Motor neuron (in vitro differentiated cells): ENCODE measurements at places on chromosomes 6 and 20. TPM values are rescaled to one million over a fixed set of nuclear protein-coding genes. Genes with fewer than 3 reads are reported as not detected.
A peak's percentile ranks its signal among the peaks of the same experiment; 100 is the strongest.

- no peak for ATAC-seq
These were observed 114.1 kb downstream of the CD83 start for GRCh38 chr6:14231501-14232280.

The IFNGR1 gene
- 64.3 and 72.7 TPM in 2 replicates for total RNA-seq

The RFX6 gene
- not detected in 2 replicates for total RNA-seq

GRCh38 chr6:118859517-118860064 is 34.4 kb upstream of the ASF1A start:
- ATAC-seq: no peak

The SNX5 gene
- 92.6 and 92.9 TPM in 2 replicates for total RNA-seq

The BPIFB1 gene
- 0.69 TPM in 1 of 2 replicates, not detected in the other for total RNA-seq

The STMND1 gene
- total RNA-seq: 0.31 TPM in 1 of 2 replicates, not detected in the other

- no peak for ATAC-seq
These were observed 70.2 kb downstream of the HS3ST5 start for GRCh38 chr6:114272582-114272981.

DNA sequence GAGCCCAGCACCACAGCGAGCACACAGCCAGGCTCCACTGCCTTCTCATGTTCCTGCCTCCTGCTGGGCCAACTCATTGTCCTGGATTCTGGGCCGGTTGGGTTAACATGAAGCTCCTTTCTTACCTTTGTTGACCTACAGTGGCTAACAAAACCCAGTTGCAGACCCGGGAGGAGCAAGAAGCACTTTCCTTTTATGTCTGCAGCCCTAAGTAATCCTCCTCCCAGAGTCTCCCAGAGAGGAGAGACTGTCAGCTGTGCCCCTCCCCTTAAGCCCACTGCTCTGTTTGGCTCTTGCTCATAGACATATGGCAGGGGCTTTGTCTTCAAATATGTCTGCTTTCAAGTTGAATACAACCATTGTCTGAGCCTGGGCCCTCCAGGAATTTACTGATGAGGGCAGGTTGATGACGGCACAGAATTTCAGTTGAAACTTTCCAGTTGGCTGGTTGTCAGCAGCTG is 55.2 kb downstream of the PSMB1 start:
- ATAC-seq: no peak

GRCh38 chr6:4698901-4699659 is 77.1 kb upstream of the CDYL start:
- no peak for ATAC-seq

The SLPI gene
- not detected in 2 replicates for total RNA-seq

The ZNF391 gene
- total RNA-seq: 5.3 and 6.4 TPM in 2 replicates

GRCh38 chr6:6688283-6688682 is 99.8 kb downstream of the LY86 start:
- ATAC-seq: no peak

- ATAC-seq: no peak
These were observed 16.4 kb downstream of the MANBAL start for GRCh38 chr20:37305839-37306238.

DNA sequence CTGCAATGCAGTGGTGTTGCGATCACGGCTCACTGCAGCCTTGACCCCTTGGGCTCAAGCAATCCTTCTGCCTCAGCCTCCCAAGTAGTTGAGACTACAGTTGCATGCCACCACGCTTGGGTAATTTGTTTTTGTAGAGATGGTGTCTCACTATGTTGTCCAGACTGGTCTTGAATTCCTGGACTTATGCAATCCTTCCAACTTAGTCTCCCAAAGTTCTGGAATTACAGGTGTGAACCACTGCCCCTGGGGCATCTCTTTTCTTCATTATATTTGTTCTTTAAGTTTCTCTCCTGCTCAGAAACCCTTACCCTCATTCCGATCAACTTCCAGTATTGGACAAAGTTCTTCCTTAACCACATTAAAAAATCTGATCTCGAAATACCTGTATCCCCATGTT is 44.7 kb upstream of the DEK start:
- ATAC-seq: no peak

- no peak for ATAC-seq
These were observed 16.1 kb upstream of the RBM38 start for GRCh38 chr20:57374931-57375651.

DNA sequence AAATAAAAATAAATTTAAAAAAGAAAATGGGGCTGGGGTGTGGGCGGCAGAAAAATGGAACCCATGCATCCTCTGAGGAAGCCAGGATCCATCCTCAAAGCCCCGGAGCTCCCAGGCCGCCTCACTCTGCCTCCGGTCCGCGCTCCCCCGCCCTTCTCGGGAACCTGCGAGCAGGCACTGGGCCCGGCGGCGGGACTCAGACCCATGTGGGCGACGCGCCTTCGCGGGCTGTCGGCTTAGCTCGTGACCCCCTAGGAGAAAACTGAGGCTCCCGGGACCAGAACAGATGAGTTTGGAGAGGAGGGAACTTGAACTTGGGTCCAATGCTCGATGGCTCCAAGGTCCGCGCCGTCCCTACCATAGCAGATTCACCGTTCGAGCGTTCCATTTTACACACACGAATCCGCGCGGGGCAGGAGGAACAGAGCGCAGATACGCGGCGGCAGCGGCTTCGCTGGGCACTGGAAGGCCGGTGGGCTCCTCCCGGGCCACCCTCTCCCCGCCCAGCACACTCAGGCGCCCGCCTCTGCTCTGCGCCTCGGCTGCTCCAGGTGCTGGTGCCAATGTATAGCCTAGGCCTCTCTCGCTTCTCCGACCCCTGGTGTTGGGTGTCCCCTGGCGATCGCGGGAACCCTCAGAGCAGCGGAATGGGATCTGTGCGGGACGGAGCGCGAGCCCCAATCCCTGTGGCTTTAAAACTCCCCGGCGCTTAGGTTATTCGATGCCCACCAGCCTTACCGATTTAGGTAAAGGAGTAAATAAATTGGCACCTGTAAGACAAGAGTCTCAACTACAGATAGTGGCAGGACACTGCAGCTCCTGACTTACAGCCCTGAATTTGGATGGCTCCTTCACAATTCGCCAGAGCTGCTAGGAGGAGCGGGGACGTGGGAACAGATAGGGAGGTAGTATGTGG is 39.2 kb downstream of the DPPA5 start:
- ATAC-seq: peak; percentile 31

DNA sequence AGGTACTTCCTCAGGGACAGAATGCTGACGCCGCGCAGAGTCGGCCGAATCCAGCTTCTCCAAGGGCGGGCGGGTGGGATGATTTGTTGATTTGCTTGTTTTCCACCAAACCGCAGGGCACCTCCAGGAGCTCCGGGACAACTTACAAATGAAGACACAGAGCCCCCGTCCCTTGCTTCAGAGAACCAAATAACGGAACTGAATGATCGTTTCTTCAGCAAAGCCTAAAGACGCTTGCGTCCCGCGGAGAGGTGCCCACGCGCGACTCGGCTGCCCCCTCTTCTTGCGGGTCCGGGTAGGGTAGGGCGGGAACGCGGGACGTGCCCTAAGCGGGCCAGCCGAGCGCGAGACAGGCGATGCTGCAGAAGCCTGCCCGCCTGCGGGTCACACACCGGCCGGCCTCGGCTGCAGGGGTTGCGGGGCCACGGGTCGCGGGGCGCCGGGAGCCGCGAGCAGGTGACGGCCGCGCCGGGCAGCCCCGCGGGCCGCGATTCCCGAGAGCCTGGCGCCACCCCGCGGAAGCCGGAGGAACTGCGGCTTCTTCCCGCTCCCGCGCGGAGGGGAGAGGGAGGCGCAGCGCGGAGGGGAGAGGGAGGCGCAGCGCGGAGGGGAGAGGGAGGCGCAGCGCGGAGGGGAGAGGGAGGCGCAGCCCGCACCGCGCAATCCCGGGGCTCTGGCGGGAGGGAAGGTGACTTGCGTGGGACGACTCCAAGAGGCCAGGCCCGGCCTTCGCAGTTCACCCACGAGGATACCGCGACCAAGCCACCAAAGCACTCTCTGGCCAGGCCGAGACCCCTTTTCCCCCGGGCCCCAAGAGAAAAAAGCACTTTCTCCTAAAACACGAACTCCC is 7.7 kb upstream of the FOXF2 start:
- ATAC-seq: peak; percentile 94

- no peak for ATAC-seq
These were observed 29.3 kb downstream of the GRIK2 start for GRCh38 chr6:101422811-101423210.

DNA sequence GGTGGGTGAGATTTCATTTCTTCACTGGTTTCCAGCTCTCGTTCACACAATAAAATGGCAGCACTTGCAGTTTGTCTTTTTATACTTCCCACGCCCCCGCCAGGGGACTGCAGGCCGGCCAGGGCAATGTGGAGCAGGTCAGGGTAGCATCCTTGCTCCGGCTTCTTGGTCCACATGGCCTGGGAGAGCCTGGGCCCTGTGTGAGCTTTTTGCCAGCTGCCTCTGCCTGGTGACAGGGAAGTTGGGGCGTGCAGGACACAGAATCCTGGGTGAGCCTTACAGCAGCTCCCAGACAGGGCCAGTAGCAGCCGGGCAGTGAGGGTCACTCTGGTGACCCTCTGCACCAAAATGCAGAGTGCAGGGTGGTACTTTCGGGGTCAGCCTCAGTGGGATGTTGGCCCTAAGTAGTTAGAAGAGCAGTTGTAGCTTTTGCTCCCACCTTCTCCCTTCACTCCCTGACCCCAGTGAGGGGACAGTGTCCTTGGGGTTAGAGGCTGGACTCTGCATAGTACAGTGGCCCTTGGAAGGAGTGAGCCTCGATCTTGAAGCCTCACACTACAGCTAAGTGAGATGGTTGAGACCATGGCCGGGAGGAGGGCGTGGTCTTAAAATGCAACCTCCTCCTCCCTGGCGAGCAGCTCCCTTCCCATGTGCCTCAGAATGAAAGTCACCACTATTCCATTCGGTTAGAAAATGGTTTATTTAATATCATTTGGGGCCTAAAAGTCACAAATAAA is 23.8 kb downstream of the PYGB start:
- no peak for ATAC-seq

The HLA-DQA2 gene
- not detected in 2 replicates for total RNA-seq

- ATAC-seq: peak; percentile 96
These were observed 288.8 kb downstream of the BTBD9 start for GRCh38 chr6:38350942-38351341.

DNA sequence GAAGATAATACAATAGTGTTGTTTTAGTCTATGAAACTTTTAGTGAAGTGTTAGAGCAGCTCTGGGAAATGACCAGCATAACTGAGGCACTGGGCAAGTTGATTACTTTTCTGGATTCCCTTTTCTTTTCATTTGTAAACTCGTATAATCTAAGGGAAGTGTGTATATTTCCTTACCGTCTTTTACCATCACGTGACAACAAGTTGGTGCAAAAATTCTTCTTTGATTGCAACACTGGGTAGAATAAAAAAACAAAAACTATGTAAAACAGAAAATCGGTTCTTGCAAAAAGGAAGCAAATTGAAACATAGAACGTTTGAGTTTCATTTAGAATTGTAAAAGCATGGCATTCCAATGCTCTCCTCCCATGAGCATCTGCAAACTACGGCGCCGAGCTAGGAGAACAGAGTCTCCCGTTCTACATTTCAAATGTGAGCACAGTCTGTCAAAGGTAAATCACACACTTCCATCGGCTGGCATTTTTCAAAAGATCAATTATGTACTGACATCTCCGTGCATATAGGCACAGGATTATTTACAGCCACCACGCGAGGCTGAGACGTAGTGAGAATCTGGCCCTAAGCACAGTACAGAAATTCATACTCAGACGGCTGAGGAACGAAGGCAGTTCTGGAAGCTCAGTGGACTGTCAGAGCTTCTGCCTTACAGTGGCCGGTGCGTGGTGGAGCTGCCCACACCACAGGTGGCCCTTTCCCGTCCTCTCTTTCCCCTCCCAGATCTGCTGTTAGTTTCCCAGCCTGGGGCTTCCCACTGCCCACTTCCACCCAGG is 314.0 kb downstream of the BMP7 start:
- ATAC-seq: peak; percentile 77

GRCh38 chr20:8394308-8394945 is 262.4 kb downstream of the PLCB1 start:
- ATAC-seq: no peak

DNA sequence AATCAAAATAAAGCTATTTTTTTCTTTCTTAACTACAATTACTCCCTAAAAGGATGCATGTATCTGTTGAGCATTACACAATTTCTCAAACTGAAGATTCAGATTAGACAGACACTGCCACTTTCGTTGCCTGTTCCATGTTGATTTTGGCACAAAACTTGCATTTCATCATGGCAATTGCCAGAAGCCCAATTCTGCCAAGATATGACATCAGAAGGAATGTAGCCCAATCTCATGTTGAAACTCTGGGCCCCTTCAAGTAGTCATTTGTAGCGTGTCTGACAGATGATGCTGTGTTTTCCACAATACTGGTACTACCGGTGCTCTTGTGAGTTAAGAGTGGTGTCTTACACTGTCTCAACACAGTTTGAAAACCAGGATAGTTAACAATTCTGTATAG is 705.4 kb downstream of the PTPRT start:
- ATAC-seq: no peak

The OSTM1 gene
- total RNA-seq: 58.6 and 76.8 TPM in 2 replicates

- no peak for ATAC-seq
These were observed 13.6 kb downstream of the FGD2 start for GRCh38 chr6:37019065-37019450.

GRCh38 chr6:126167726-126168125 is 172.2 kb upstream of the CENPW start:
- no peak for ATAC-seq

DNA sequence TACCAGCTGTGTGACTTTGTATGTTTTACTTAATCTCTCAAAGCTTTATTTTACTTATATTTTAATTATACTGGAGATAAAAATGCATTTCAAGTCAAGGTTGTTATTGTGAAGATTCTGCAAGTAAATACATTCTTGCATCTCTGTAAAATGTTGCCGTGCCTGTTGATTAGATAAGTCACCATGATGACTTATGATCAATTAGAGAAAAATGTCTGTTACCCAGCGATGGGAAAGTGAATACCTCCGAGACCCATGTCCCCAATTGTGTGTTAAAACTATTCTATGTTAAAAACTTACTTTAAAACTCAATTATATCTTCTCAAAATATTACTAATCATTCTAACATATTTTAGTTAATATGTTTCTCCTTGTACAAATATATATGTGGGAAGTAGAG is 39.9 kb downstream of the MYB start:
- no peak for ATAC-seq

DNA sequence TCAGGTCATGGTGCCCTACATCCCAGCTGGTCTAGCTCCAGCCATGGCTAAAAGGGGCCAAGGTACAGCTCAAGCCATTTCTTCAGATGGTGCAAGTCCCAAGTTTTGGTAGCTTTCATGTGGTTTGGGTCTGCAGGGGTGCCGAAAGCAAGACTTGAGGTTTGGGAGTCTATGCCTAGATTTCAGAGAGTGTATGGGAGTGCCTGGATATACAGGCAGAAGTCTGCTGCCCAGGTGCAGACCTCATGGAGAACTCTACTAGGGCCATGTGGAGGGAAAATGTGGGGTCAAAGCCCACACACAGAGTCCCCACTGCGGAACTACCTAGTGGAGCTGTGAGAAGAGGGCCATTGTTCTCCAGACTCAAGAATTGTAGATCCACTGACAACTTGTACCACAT is 1000.9 kb upstream of the ADGRB3 start:
- ATAC-seq: no peak

The HEBP2 gene
- total RNA-seq: 12.9 and 14.8 TPM in 2 replicates

DNA sequence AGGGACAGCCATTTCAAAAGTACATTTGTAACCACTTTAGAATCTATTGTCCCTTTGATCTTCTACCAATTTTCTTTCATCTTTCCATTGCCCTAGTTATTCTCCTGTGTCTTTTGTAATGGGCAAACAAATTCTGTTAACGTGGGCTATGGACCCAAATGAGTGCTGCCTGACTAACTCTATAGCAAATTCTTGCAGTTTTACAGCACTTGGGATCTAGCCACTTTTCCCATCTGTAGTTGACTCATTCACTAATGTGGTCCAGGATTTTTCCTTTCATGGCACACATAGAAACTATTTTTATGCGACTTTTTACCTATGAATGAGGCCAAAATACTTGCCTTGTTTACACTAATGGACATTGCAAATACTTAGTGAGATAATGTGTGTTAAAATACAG is 52.0 kb downstream of the GRIK2 start:
- ATAC-seq: no peak
